ENCODE measurements at places on chromosomes 5 and 9.

DNA sequence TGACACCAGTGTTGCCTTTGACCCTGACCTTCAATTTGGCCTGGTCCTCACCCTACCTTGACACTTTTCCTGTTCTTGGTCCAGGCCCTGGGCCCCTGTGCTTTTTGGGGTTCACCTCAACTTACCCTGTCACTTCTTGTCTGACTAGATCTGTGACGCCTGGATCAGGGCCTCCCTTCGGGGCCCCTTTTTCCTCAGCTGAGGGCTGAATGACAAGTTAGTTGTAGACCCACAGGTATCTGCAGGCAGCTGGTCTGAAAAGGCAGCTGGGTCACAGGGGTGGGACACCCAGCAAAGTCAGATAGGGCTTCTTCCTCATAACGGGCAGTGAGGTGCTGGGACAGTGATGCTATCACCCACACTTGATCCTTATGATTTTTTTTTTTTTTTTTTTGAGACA lies 10.0 kb upstream of the MYORG start:
- DNase-seq, result no peak

DNA sequence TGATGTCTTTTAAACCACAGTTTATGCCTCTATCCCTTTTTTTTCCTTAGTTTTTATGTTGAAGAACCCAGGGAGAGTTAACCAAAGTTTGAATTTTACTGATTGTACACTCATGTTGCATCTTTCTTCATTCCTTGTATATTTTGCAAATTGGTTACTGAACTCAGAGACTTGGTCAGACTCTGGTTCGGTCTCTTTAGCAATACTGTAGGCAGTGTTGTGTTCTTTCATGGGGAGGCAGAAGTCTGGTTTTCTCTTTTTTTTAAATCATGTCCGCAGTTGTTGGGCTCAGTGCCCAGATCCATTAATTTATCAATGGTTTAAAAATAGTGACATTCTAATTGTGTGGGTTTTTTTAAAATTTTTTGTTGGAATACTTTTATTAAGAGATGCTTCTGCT lies 23.4 kb downstream of the UBE2R2 start:
- no peak for DNase-seq

GRCh38 chr9:114516913-114517312 lies 11.6 kb upstream of the WHRN start:
- DNase-seq, result no peak

DNA sequence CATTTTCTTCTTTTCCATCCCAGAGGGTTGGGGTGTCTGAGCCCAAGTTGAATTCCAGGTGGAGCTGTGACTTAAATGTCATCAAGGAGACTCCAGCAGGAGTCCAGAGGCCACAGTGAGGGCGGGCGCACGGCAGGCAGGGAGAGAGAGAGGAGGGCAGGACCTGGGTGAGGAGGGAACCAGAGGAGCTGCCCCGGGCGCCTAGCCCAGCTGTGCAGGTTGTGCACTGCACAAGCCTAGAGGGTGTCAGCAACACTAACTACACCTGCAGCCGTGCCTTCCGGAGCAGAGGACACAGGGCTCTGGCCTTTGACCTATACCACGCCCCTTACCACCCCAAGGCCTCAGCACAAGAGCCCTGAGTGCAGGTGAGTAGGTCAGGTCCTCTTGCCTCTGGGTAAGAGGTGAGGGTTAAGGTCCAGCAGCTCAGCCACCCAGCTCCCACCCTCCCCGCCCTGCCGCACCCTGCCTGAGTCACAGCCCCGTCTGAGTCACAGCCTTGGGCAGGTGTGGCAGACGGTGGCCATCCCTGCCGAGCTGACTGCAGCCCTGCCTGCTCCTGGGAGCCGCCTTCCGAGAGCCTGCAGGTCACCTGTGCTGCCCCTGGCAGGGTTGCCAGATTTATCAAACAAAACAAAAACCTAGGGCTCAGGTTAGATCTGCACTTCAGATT lies 6.4 kb upstream of the AGPAT2 start:
- no peak for DNase-seq

DNA sequence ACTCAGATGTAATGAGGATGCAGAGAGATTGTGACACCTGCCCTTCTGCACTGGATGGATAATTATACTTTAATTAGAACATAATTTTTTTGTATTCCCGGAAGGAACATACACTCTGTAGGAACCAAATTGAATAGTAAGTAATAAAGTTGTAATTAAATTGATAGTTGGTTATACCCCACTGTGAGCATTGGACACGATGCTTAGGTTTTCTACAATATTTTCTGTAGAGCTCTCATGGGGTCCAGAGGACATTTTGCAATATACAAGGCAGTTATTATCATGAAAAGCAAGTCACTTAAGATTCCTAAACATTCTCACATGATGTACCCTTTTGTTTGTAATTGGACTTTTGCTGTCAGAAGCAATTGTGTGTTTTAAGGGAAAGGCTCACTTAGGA lies 63.4 kb downstream of the DIRAS2 start:
- DNase-seq, result no peak

DNA sequence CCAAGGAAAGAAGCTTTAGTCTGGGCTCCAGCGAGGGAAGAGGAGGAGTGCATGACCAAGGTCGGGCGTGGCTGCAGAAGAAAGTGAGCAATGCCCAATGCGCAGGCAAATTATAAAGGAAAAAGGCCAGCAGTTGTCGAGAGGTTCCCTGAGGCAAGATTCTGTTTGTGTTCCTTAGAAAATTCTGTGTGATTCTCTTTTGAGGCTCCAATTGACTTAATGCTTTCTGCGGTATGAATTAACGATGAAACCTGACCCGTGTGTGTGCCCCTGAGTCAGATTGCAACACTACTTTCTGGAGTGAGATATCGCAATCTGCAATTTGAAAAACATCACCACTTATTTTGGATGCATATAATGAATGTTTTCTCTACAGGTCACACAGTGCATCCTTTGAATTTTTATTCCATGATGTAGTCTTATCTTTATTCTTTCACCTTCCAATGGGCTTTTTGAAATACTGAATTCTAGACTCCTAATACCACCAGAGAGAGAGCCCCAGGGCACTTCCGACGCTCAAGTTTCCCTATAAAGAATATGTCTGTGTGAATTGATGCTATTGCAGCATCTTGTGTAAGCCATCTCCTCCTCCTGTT lies 117.9 kb upstream of the IL6ST start:
- DNase-seq, result no peak

DNA sequence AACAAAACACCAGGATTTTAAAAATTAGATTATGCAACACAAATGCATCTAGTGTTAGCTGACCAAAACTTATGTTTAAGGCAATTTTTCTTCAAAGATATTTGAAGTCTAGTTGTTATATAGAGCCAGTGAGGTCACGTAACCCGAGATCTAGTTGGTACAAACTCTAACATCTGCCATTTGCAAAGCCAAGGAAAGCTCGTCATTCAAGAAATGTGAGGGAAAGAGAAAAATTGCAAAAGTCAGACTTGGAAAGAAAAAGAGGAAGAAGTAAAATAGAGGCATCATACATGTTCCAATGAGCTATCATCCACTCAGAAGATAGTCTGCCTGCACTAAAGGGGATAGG lies 293.4 kb upstream of the PUM3 start:
- no peak for DNase-seq

DNA sequence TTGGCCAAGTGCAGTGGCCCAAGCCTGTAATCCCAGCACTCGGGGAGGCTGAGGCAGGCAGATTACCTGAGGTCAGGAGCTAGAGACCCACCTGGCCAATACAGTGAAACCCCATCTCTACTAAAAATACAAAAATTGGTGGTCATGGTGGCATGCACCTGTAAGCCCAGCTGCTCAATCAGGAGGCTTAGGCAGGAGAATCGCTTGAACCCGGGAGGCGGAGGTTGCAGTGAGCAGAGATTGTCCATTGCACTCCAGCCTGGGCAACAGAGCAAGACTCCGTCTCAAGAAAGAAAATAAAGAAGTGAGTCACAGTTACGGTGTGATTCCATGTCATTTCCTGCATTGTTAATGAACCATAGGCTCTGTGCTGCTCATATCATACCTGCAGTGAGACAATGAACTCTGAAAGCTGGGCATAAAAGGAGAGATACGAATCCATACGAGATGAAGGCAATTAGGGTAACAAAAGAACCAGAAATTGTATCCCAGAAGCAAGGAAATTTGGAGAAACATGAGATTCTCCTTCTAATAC lies 44.6 kb downstream of the TIMD4 start:
- DNase-seq, result no peak

GRCh38 chr9:98811051-98811650 lies 3.7 kb downstream of the GALNT12 start:
- DNase-seq, result no peak

- DNase-seq, result no peak
Observed at GRCh38 chr5:175715627-175716522, 58.0 kb downstream of the HRH2 start.

DNA sequence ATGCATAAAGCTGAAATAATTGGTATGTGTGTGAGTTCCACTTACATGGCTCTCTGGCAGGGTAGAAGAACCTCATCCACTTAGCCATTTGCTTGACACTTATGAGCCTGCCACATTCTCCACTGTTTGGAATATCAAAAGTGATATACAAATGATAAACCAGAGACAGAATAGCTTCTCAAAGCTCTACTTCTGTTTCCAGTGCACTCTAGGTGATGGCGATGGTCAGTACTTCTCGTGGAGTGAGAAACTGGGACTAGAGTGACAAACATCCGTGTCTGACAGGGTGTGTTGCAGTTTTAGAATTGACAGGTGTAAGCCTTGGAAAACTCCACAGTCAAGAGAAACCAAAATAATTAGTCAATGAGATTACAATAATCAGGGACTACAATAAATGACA lies 935.8 kb upstream of the TYRP1 start:
- DNase-seq, result no peak

GRCh38 chr5:176371621-176372539 lies 6.6 kb downstream of the ARL10 start:
- DNase-seq, result no peak

DNA sequence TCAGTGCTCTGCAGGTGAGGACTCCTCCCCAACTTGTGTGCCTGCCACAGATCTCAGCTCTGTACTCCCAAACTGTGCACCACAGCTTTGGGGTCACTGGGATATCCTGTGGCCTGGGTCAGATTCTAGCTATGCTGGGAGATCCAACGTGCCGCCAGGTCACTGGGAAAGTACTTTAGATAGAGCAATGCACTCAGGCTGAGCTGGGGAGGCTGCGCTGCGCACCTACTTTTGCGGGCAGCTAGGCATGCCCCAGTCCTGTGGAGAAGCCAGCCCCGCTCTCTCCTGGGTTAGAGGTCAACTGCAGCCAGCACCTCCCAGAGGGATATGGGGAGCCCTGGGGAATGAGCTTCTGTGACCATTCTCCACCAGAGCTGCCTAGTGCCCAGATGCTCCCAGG lies 552.1 kb upstream of the CDH9 start:
- DNase-seq, result peak; percentile 6

GRCh38 chr5:16812911-16813310 lies 123.2 kb downstream of the MYO10 start:
- no peak for DNase-seq

- no peak for DNase-seq
Observed at GRCh38 chr5:142846406-142846805, 76.2 kb downstream of the ARHGAP26 start.

- no peak for DNase-seq
Observed at GRCh38 chr5:90480699-90481098, 6.0 kb downstream of the POLR3G start.

DNA sequence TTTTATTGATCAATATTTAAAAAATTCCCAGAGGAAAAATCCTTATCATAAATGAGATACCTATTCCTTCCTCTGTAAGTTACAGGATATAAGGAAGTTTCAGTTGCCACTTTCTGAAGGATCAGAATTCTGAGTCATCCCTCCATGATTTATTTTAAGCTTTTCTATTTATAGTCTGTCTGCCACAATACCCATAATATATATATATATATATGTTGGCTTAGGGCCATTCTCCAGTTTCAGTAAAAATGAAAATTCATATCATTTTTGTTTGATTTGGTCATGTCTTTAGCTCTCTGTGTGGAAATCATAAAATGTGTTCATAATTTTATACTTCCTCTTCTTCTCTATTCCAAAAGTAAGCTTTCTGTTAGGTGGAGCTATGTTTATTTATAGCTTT lies 215.8 kb upstream of the CYLC2 start:
- DNase-seq, result no peak

- no peak for DNase-seq
Observed at GRCh38 chr5:146703499-146703898, 175.1 kb downstream of the PPP2R2B start.

DNA sequence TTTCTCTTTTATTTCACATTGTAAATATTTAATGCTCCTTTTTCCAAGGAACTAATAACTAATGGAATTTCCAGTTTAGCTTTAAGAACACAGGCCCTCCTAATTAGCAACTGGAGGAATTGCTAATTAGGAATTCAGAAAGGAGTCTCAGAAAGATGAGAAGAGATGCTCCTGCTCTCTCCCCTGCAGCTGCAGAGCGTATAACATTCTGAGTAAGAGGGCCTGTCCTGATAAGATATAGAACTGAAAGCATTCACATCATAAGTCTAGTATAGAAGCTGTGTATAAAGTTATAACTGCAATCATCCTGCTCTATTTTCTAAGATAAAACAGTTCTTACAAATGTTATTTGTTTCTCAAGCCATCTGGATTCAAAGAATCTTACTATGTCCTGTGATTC lies 83.2 kb downstream of the DTWD2 start:
- DNase-seq, result no peak

DNA sequence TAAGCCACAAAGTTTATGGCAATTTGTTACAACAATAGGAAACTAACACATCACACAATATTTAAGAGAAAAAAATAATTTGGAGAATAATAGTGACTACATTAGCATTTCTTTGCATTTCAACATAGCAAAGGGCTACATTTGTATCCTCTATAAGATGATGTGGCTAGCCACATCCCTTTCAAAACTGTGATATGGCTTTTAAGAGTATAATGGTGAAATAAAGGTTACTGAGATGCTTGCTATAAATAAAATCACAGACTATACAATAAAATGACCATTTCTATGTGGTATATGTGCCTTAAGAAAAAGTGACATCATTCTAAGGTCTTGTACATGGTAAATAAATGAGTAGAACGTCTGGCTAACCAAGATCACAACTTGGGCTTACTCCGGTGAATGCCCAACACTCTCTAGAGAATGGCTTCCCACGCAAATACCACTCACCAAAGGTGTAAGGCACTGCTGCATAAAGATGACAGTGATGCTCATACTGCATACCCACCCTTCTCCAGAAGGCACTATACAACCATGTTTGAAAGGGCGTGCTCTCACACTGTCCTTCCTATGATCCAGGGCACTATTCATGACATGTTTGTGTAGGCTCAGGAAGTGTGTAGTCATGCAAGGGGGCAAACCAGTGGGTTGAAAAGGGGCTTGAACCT lies 286.5 kb downstream of the MLLT3 start:
- DNase-seq, result no peak

- no peak for DNase-seq
Observed at GRCh38 chr5:137199966-137200365, 299.2 kb downstream of the SPOCK1 start.

DNA sequence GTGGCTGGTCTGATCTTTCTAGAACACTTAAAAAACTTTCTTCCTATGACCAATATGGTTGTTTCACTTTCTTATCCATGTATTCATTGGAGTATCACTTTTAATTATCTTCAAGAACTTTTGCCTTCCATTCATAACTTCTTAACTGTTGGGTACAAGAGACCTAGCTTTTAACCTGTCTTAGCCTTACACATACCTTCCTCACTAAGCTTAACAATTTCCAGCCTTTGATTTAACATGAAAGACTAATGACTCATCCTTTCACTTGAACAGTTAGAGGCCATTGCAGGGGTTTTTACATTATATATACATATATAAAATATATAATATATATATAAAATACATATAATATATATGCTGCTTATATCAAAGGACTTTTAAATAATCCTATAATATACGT lies 57.9 kb downstream of the ABHD17B start:
- no peak for DNase-seq

Measured in activated T-cell treated with anti-CD3 and anti-CD28 coated beads, Interleukin-2, amount 50 U/mL, for 1 hour (primary cell).